CD4-positive, alpha-beta memory T cell (primary cell): ENCODE measurements at places on chromosomes 1 and 21. TPM values are rescaled to one million over a fixed set of nuclear protein-coding genes. Genes with fewer than 3 reads are reported as not detected.

DNA sequence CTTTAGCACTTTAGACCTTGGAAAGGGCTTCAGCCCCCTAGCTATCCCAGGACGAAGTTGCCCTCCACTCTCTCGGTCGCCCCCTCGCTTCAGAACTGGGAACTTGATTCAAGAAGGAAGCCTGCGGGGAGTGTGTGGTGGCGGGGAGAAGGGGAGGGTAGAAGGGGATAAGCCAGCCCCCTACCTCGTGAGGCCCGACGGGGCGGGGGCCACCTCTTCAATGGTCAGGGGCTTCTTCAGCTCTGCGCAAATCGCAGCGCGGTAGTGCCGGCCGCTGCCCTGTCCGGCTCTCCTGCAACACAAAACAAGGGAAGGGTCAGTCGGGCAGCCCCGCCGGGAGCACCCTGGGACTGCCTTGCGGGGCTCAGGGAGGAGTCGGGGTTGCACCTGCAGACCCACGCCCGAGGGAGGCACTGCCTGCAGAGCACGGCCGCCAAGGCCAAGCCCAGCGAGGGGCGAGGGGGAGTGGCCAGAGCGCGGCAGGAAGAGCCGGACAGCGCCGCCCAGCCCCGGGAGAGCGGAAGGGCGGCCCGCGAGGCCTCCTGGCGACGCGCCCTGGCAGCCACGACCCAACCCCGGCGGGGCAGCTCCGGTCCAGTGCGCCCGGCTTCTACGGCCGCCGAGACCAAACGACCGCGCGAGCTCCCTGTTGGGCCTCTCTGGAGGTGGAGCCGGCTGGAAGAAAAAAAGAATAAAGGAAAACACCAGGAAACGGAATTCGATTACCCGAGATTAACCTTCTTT, 56.2 kb upstream of the RASAL2 start:
- no peak overlapping the region for H3K4me3 ChIP-seq
- H3K4me1 ChIP-seq = no peaks in the 10 kb centered on the region
- H3K36me3 ChIP-seq = no peaks in the 10 kb centered on the region
- DNase-seq = no peak
- H3K27me3 ChIP-seq = no peaks in the 10 kb centered on the region

- peaks cover 36% of the 10 kb centered on the region for H3K4me1 ChIP-seq
- peak overlapping the region; percentile 51 for H3K27ac ChIP-seq
Measured at GRCh38 chr21:45592208-45592619, 50.0 kb upstream of the SLC19A1 start.

- no peak for DNase-seq
- H3K27ac ChIP-seq = no peak overlapping the region
Measured at GRCh38 chr1:93186667-93187066, 6.1 kb downstream of the CCDC18 start.

DNA sequence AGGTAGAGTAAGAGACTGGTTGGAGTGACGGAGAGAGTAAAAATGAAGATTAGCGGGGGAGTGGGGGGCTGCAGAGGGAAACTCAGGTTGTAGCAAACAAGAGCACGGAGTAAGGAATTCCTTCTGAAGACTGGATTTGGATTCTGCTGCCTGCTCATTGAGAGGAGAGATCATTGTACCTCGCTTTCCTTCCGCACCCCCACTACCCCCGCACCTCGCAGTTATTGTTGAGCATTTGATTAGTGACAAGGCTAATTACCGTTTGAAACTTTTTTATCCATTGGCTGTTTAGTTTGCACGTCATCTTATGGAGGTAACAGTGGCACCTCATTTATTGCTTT, 463 bp downstream of the PRPF3 start:
- peak overlapping the region; percentile 81 for H3K27ac ChIP-seq
- DNase-seq = peak; percentile 26
- peaks cover 23% of the 10 kb centered on the region for H3K4me1 ChIP-seq

DNA sequence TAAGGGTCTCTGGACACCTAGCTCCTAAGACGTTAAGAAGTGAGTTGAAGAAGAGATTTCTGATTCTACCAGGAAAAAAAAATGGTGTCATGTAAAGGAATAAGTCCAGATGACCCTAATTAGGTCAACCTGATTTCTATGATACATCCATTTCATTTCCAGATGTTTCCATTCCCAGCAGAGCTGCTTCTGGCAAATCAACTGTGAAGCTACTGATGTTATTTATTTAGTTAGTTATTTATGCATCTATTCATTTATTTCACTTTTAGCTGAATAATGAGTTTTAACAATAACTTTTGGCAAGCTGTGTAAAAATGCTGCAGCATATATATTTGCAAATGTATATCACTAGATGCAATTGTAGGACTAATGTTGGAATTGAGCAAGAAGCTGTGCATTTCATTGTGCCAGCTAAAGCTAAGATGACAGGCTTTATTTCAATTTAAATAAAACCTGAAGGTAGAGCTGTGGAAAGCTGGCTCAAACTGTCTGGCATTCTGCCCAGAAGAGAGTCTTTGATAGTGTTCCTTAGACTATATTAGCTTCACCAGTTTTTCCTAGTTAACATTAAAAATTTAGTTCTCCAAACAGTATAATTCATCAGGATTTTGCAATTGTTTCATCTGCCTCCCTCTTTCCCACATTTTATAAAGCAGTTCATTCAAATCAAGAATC, 1164.4 kb upstream of the ADGRL4 start:
- no peak for DNase-seq
- H3K4me1 ChIP-seq = no peaks in the 10 kb centered on the region
- H3K4me3 ChIP-seq = no peak overlapping the region
- H3K27me3 ChIP-seq = no peaks in the 10 kb centered on the region
- no peak overlapping the region for H3K27ac ChIP-seq
- H3K36me3 ChIP-seq = no peaks in the 10 kb centered on the region

DNA sequence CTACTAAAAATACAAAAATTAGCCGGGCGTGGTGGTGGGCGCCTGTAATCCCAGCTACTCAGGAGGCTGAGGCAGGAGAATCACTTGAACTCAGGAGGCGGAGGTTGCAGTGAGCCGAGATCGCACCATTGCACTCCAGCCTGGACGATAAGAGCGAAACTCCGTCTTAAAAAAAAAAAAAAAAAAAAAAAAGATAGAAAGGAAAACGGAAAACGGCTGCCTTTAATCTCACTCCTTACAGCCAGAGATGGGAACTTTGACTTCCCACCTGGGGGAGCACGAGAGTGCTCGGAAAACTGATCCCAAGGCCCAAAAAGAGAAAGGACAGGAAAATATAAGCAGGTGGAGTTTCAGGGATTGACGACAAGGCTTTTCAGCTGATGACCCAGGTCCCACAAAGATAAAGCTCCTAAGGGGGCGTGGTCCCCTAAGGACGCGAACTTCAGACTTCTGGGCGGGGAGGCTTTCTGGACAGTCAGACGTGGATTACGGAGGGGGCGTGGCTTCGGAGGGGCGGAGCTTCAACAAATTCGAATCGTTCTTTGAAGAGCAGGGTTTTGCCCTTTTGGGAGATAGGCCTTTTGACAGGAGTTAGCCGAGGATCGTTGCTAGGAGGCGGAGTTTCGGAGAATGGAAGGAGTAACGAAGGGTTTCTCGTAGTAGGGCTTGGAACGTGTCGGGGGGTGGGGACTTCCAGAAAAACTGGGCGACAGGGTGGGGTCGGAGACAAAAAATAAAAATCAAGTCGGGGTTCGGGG, 958 bp upstream of the CKS1B start:
- peak; percentile 96 for DNase-seq
- H3K27me3 ChIP-seq = no peaks in the 10 kb centered on the region
- peak overlapping the region; percentile 95 for H3K27ac ChIP-seq
- H3K36me3 ChIP-seq = peaks cover 10% of the 10 kb centered on the region
- H3K4me3 ChIP-seq = peak overlapping the region; percentile 67

DNA sequence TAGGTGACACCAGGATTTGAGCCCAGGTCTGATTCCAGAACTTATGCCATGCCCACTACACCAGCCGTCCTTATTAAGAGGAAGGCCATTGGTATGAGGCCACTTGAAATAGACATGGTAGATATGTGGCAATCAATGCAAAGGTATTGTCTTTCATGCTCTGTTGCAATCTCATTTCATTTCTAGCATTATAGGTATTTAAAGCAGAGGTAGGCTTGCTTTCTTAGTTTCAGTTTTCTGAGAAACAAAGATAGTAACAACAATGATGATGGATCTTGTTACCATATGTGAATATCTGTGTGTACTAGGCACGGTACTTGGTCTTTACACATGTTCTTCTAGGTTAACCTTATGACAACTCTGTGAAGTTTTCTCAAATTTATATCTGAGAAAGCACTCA, 113.1 kb downstream of the FGGY start:
- H3K36me3 ChIP-seq = no peaks in the 10 kb centered on the region
- H3K4me1 ChIP-seq = no peaks in the 10 kb centered on the region
- no peaks in the 10 kb centered on the region for H3K27me3 ChIP-seq
- H3K27ac ChIP-seq = no peak overlapping the region

- H3K4me3 ChIP-seq = no peak overlapping the region
- H3K27me3 ChIP-seq = no peaks in the 10 kb centered on the region
- no peak for DNase-seq
- no peak overlapping the region for H3K27ac ChIP-seq
- peaks cover 3% of the 10 kb centered on the region for H3K4me1 ChIP-seq
- H3K36me3 ChIP-seq = no peaks in the 10 kb centered on the region
Measured at GRCh38 chr1:230306169-230306568, 120.0 kb downstream of the PGBD5 start.

DNA sequence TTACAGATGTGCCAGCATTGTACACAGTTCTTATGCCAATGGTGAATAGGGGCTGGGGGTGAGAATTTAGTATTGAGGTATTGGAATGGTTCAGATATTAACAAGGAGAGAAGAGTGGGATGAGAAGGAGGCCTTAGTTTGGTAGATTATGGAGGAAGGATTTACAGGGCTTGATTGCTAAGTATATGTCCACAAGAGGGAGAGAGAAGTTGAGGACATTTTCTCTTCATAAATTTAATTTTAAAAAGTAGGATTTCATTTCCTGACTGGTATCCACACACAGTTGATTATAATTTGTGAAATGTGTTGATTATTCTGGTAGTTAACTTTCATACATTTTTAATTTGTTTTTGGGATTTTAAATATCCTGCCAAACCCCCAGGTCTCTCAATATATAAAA, 213.0 kb downstream of the ADGRL2 start:
- H3K27ac ChIP-seq = no peak overlapping the region
- H3K27me3 ChIP-seq = no peaks in the 10 kb centered on the region
- H3K4me3 ChIP-seq = no peak overlapping the region

DNA sequence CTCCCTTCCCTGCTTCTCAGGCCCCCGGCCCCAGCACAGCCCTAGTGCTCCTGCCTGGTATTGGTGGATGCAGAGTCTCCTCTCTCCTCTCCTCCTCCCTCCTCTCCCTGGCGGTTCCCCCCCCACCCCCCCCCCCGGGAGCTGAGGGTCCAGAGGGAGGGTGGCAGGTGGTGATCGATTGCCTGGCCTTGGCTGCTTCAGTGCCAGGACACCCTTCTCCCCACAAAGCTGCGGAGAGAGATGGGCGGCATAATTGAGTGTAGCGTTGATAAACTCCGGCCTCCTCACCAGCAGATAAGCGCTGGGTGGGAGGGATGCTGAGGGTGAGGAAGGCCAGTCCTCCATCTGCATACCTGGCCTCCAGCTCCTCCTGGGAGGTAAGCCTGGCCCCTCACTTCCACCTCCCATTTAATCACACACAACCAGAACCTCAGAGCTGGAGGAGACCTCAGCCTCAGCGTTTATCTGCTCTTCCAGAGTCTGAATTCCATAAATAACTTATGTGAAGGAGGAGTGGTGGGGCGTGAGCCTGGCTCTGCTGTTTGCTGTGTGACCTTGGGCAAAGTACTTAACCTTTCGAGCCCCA, 60.8 kb downstream of the LRRN2 start:
- no peak overlapping the region for H3K4me3 ChIP-seq
- H3K27me3 ChIP-seq = no peaks in the 10 kb centered on the region
- H3K4me1 ChIP-seq = no peaks in the 10 kb centered on the region
- no peaks in the 10 kb centered on the region for H3K36me3 ChIP-seq
- no peak overlapping the region for H3K27ac ChIP-seq

- DNase-seq = no peak
- H3K4me3 ChIP-seq = peak overlapping the region; percentile 62
- H3K36me3 ChIP-seq = no peaks in the 10 kb centered on the region
- H3K27me3 ChIP-seq = no peaks in the 10 kb centered on the region
Measured at GRCh38 chr1:45499415-45499769, 481 bp downstream of the CCDC163 start.

DNA sequence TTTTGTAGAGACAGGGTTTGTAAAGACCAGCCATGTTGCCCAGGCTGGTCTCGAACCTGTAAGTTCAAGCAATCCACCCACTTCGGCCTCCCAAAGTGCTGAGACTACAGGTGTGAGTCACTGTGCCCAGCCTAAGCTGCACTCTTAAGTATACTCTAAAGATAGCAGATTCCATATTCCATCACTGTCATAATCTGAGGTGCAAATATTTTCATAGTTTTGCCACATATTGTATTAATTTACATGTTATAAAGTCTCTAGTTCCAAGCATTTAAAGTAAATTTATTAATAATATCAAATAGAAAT, 121.3 kb downstream of the HFM1 start:
- no peak overlapping the region for H3K27ac ChIP-seq
- no peak overlapping the region for H3K4me3 ChIP-seq
- no peaks in the 10 kb centered on the region for H3K27me3 ChIP-seq
- DNase-seq = no peak
- H3K36me3 ChIP-seq = no peaks in the 10 kb centered on the region
- no peaks in the 10 kb centered on the region for H3K4me1 ChIP-seq

DNA sequence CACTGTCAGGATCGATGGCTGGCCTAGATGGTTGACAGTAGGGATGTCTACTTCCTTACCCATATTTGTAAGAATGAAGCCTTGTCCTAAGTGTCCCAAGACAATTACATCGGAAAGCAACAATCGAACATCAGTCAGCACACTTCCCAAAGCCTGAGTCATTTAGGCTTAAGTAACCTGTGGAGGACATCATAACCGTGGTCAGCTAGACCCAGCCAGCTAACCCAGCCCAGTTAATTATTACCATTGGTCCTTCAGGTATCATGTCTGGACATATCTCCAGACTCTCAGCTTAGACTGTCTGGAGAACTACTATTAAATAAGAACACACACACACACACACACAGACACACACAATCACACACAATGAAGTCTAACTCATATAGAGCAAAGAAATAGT, 264.7 kb downstream of the TRABD2B start:
- H3K36me3 ChIP-seq = no peaks in the 10 kb centered on the region
- no peak overlapping the region for H3K27ac ChIP-seq
- no peak overlapping the region for H3K4me3 ChIP-seq
- H3K4me1 ChIP-seq = no peaks in the 10 kb centered on the region

DNA sequence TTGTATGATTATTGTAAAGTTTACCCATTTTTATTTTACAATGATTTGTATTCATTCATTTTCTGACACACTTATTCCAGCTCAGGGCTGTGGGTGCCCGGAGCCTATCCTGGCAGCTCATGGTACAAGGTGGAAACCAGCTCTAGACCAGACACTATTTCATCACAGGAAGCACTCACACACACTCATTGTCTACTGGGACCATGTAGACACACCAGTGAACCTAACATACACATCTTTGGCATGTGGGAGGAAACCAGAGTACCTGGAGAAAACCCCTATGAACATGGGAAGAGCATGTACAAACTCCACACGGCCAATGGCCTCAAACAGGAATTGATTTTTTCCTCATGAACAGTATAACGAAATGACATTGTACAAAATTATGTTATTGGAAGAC, 2.4 kb downstream of the DTL start:
- H3K36me3 ChIP-seq = no peaks in the 10 kb centered on the region
- no peaks in the 10 kb centered on the region for H3K27me3 ChIP-seq
- no peak for DNase-seq
- H3K4me3 ChIP-seq = no peak overlapping the region

GRCh38 chr1:81808760-81809159, 8.0 kb downstream of the ADGRL2 start:
- H3K27me3 ChIP-seq = no peaks in the 10 kb centered on the region
- no peaks in the 10 kb centered on the region for H3K36me3 ChIP-seq
- no peak for DNase-seq
- no peak overlapping the region for H3K4me3 ChIP-seq
- H3K4me1 ChIP-seq = no peaks in the 10 kb centered on the region
- H3K27ac ChIP-seq = no peak overlapping the region

ZBTB21 gene
- total RNA-seq = 21.7 TPM

CCDC181 gene
- total RNA-seq = not detected

SHE gene
- not detected for total RNA-seq

PTGER3 gene
- not detected for total RNA-seq

LAMC2 gene
- total RNA-seq = not detected
